ENCODE measurements at places on chromosomes 2 and 18. TPM values are rescaled to one million over a fixed set of nuclear protein-coding genes. Genes with fewer than 3 reads are reported as not detected.

DNA sequence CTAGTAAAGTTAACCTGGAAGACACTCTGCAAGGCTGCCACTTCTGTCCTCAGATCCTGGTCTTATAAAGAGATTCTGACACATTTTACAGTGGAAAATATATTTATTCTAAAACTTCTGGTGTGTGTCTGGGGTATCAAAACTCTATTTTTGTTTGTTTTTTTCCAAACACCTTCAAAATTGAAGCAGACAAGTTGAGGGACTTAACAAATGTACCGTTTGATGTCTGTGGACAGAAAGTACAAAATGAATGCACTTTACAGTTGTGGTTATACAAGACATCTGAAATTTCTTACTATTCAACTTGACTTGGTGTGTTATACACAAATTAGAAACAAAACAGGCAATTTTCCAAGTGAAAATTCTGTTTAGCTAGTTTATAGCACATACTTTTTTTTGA lies 823.2 kb upstream of the SALL3 start:
- no peak for DNase-seq

The IL36B gene
- not detected for total RNA-seq

The SH3BP4 gene
- 74.8 TPM for total RNA-seq

DNA sequence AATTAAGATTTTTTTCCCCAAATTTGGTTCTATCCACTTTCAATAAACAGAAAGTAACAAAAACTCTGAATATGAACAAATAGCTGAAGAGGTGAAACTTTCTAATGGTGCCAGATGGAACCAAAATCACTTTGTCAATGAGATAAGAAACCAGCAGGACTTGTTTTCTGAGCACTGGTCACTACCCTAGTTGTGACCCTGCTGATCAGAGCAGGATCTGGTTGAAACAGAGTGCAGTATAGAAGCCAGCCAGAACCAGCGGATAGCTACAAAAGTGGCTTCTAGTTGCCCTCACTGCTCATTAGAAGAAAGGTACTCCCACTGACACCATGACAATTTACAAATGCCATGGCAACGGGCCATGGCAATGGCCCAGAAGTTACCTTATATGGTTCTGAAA lies 158.3 kb upstream of the PIEZO2 start:
- DNase-seq = no peak

GRCh38 chr18:24231773-24232735 lies 93.2 kb downstream of the CABYR start:
- peak; percentile 37 for DNase-seq

DNA sequence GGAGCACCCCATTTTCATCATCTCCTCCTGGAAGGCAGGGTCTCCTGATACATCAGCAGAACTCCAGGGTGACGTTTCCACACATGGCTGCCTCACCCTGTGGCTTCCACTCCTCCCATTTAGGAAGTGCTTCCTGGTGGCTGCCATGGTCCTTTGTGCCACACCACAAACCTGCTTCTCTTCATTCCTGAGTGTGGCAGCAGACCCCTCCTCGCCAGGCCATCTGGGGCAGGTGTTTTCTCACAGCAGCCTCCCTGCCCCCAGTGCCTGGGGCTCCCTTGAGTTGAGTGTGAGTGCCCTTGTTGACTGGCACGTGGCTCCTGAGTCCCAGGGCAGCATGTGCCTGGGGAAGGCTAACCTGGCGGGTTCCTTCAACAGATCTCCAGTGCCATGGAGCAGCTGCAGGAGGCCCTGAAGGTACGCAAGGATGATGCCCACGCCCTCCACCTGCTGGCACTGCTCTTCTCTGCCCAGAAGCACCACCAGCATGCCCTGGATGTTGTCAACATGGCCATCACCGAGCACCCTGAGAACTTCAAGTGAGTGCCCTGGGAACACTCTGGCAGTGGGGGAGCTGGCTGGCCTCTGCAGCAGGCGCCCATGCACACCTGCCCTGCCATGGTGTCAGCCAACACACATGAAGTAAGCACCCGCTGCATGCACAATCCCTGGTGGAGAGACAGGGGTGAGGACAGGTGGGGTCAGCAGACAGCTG lies 113.4 kb upstream of the MCFD2 start:
- DNase-seq = no peak

DNA sequence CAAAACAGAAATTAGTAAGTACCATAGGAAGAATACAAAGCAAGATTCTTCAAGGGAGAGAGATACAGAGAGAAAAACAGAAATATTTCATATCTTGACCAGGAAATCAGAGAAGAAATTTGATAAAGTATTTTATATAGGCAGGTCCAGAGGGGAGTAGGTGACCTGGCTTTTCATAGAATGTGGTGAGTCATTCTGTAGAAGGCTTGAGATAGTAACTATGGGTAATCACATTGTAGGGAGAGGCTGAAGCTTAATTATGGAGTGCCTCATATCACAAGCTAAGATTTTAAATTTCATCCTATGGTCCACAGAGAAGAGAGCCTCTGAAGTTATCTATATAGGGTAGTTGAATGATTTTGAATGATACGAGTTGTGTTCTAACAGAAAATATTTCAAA lies 195.0 kb upstream of the CYRIA start:
- no peak for DNase-seq

DNA sequence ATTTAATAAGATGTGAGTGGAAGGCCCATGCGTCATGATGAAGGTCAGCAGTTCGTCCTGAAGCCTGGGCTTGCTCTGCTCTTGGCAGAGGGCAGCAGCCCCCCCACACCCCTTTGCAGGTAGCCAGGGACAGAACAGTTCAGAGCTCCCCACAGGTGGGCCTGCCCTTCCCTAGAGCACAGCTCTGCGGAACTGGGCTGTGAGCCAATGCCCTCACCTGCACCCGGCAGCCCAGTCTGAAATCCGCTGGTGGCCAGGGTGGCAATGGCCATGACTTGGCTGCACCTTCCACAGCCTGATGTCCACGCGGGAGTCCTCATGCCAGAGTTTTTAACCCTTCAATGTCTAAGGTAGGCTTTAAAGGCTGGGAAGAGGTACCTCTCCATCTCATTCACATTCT lies 136.7 kb downstream of the ACKR3 start:
- DNase-seq = no peak

The DSG4 gene
- not detected for total RNA-seq

GRCh38 chr2:43444989-43445645 lies 150.7 kb downstream of the THADA start:
- DNase-seq = no peak

The CASP10 gene
- total RNA-seq = 8.1 TPM

GRCh38 chr2:202069170-202070067 lies 3.6 kb upstream of the KIAA2012 start:
- no peak for DNase-seq

DNA sequence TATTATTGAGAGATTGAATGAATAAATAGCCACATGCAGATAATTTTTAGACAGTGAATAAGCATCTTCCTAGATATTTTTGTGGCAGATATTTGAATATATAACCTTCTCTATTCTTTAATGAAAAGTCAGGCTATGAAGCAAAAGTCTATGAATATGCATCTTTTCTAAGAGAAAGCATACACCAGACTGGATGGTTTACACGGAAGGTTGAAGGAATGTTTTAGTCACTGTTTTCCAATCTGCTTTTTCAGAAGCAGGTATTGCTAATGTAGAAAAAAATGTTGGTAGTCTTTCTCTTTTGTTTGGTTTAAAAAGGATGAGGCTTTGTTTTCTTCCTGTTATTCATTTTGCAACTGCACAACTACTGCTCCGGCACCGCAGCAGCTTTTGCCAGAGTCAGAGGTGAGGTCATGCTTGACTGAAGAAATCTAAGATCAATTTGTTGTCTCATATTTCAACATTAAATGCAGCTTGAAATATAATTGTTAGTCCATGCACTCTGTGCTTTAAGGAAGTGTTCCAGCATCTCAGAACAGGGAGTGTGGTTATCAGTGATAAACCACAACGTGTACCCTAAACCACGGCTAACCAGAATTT lies 1540.8 kb upstream of the PIK3C3 start:
- DNase-seq = peak; percentile 60

DNA sequence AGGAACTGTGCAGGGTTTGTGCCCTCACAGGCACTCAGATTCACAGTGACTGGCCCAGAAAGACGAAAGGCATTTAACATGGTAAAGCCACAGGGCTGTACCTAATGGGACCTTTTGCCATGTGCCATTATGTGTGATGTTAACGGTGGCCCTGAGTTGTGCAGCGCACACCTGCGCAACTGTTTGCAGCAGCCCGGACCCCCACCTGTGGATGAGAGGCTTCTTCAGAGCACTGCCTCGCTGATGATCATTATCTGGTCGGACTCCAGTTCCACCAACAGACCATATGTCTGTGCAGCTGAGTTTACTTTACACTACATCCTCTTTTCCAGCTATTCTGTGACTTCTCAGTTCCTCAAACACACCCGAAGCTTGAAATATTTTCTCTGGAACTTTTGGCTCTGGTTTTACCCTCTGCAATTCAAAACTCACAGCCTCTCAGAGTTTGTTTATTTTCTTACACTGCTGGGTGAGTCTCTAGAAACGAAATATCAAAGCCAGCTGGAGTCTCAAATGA lies 35.6 kb upstream of the UBE2F start:
- DNase-seq = peak; percentile 92

GRCh38 chr2:98333922-98334321 lies 12.3 kb upstream of the CNGA3 start:
- peak; percentile 1 for DNase-seq

The KRTCAP3 gene
- not detected for total RNA-seq

The ST6GAL2 gene
- total RNA-seq = not detected

DNA sequence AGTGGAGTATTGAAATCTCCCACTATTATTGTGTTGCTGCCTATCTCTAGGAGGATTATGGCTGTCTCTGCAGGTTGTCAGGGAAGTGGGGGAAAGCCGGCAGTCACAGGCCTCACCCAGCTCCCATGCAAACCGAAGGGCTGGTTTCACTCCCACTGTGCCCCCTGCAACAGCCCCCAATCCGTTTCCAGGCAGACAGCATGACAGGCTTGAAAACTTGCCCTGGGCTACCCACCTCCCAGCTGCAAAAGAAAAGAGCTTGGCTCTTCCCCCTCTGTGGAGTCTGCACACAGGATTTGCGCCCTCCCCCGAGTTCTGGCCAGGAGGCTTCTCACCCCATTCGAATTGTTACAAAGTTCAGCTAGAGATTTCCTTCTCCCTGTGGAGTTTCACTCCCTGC lies 87.4 kb upstream of the MSTN start:
- DNase-seq = no peak

- DNase-seq = no peak
Measured at GRCh38 chr2:21332993-21333625, 209.3 kb downstream of the TDRD15 start.

DNA sequence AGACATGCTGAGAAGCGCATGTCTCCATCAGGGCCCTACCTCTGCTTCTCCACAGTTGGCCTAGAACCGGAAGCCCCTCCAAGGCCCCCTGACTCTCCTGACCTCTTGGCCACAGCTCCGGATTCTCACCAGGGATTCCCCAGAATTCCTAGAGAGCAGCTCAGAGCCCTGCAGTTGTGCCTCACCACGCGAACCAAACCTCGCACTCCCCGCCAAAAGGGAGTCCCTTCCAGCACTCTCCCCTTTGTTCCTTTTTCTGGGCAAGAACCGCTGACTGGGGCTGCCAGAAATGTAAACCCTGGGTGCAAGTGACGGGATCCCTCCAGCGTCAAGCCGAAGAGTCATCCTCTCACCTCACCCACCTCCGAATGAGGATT lies 36.7 kb downstream of the AFF3 start:
- DNase-seq = peak; percentile 14

DNA sequence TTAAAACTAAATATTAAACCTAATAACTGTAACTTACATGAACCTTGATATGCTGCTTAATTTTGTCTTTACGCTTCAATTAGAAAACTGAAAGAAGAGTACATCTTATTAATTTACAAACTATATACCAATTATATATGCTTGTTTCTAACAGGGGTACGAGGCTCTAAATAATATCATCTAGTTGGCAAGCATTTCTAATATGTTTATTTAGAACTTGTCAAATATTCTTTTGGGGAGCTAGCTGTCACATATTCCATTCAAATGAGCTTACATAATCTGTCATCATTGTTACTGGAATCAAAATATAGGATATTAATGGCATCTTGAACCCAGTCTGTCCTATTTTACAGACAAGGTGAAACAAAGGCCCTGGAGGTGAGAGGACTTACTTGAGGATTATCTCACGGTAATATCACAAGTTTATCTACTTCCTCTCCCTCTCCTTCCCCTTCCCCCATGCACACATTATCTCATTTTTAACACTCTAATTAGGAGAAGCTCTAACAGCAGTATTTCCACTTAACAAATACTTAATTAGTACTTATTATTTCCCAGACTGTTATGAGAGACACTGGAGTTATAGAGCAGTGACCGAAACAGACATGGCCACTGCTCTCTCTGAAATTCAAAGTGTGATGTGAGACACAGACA lies 3.5 kb downstream of the PRKD3 start:
- DNase-seq = no peak

GRCh38 chr2:27838502-27838901 lies 51.7 kb downstream of the RBKS start:
- no peak for DNase-seq

- DNase-seq = no peak
Measured at GRCh38 chr18:48848641-48849143, 102.1 kb downstream of the SMAD7 start.

GRCh38 chr18:34936772-34937171 lies 104.4 kb upstream of the MAPRE2 start:
- no peak for DNase-seq

- DNase-seq = no peak
Measured at GRCh38 chr2:60976256-60976850, 41.2 kb upstream of the PEX13 start.

The APCDD1 gene
- 17.3 TPM for total RNA-seq

The IL37 gene
- total RNA-seq = not detected

DNA sequence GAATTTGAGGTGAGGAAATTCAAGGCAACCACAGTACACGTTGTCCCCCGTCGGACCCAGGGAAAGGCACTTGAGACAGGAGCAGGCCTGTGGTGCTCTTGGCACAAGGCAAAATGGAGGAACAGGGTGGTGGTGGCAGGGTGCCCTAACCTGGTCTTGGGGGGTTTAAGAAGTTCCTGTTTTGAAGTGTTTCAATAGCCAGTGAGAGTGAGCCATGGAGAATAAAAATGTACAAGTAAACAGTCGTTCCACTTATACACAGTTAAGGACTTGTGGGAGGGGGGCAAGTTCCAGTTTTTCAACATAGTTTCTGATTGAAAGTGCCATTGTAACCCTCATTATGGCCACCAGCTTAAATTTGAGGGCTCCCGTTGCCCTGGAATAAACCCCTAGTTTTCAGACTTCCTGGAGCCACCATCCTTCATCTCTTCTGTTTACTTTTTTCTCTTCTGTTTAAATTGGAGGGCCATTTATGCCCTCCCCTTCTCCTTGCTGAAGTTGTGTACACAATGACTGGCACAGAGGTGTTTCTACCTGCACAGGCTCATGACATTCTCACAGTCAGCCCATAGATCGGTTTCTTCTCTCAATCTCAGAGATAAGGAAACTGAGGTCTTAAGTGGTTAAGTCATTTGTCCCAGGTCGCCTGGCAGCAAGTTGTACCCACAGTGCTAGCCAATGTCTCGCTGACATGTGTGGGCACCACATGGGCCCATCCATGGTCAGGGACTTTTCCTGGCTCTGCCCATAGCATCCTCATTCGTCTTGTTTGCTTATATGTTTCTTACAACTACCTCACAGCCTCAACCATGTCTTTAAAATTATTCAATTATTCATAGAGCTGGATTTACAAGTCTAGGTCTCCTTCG lies 66.0 kb upstream of the ST3GAL5 start:
- no peak for DNase-seq

The TRMT61B gene
- 14.4 TPM for total RNA-seq
